ENCODE measurements at places on chromosomes 11 and 22.

GRCh38 chr11:67370351-67371076 is 2.9 kb downstream of the CLCF1 start:
- H3K27ac ChIP-seq = no peak overlapping the region
- no peaks in the 10 kb centered on the region for H3K36me3 ChIP-seq
- peaks cover 86% of the 10 kb centered on the region for H3K4me1 ChIP-seq

- H3K27ac ChIP-seq = no peak overlapping the region
- H3K4me3 ChIP-seq = no peak overlapping the region
- no peaks in the 10 kb centered on the region for H3K27me3 ChIP-seq
Observed at GRCh38 chr11:76700177-76701100, 29.9 kb upstream of the LRRC32 start.

DNA sequence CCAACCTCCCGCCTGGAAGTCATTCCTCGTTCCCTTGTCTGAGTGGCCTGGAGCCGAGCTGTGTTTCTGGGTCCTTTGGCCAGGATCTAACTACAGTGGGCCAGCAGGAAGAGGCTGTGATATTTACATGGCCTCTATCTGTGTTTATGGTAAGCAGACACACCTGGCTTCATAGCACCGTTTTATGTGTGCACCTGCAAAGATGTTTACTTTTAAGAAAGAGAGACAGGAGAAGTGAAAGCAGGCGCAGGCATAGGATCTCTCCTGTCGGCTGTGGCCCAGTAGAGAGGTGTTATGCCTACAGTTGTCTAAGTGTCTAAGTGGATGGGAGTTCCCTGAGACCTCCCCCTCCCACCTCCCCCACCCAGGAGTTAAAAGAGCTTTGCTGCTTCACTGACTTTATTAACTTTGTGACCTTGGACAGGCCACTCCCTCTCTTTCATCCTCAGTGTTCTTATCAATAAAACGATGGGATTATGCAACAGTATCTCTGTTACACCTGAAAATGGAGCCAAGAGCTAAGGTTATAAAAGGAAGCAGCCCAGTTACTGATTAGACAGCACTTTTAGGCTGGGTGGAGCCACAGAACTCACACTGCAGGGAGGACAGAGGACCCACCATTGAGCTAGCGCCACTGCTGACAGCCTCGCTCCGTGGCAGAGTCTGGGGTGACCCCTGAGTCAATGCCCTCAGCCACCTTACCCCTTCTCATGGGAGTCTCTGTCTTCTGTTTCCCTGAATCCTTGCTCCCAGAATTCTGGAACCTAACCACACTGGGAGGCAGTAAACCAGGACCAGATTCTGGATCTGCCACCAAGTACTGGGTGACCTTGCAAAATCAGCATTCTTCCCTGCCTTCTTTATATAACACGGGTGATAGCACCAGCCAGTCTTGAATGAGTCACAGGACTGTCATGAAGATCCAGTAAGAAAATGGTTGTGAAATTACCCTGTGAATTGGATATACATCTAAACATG is 22.0 kb downstream of the ST14 start:
- peaks cover 3% of the 10 kb centered on the region for H3K27me3 ChIP-seq
- H3K36me3 ChIP-seq = no peaks in the 10 kb centered on the region
- no peak overlapping the region for H3K4me3 ChIP-seq

GRCh38 chr11:57598831-57599155 is 1.3 kb downstream of the SERPING1 start:
- H3K36me3 ChIP-seq = no peaks in the 10 kb centered on the region
- no peak overlapping the region for H3K4me3 ChIP-seq
- peaks cover 15% of the 10 kb centered on the region for H3K27me3 ChIP-seq
- H3K4me1 ChIP-seq = no peaks in the 10 kb centered on the region

DNA sequence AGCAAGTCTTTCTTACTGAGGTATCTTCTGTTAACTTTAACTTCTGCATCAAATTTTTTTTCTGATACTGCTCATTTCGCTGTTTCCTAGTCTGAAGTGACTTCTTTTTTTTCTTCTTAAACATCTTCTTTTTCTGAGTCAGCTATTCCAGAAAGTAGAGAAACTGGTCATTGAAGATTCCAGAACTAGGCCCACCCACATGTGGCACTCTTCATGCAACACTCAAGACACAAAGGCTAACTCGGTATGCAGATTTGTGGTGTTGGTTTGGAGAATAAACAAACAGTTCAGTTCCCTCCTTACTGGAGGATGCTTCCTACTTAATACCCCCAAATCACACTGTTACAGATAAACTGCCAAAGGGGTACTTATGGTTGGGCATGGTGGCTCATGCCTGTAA is 25.2 kb upstream of the MTCH2 start:
- H3K36me3 ChIP-seq = no peaks in the 10 kb centered on the region
- no peaks in the 10 kb centered on the region for H3K27me3 ChIP-seq
- DNase-seq = no peak
- no peak overlapping the region for H3K4me3 ChIP-seq

DNA sequence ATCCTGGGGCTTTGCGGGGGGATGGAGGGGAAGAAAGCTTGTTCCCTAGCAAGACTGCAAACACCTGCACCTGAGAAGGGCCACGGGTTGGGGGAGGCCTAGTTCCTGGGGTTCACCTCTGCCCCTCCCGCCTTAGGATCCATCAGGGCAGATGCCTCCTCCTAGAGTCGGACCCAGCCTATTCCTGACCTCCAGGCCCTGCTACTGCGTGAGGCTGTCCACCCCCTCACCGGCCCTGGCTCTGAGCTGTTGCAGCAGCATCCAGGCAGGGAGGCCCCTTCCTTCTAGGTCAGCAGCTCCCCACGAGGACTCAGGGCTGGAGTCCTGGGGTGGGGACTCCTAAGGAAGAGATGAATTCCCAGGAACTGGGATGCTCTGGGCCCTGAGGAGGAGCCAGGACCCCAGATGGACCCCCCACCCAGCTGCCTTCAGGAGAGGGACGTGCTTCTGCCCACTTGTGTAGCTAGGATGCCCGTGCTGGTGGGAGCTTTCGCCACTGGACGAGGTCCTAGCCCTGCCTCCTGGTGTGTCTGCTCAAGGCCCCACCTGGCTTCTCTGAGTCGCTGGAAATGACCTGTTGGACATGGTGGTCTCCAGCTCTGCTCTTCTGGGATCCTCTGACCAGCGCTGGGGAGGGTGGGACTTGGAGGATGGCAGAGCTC is 10.3 kb downstream of the MRGPRF start:
- H3K27me3 ChIP-seq = no peaks in the 10 kb centered on the region
- no peak for DNase-seq
- no peaks in the 10 kb centered on the region for H3K4me1 ChIP-seq
- H3K36me3 ChIP-seq = no peaks in the 10 kb centered on the region
